ENCODE measurements at places on chromosomes 5 and 9.

GRCh38 chr9:98540476-98540875 is 168.3 kb downstream of the GABBR2 start:
- no peak for DNase-seq

DNA sequence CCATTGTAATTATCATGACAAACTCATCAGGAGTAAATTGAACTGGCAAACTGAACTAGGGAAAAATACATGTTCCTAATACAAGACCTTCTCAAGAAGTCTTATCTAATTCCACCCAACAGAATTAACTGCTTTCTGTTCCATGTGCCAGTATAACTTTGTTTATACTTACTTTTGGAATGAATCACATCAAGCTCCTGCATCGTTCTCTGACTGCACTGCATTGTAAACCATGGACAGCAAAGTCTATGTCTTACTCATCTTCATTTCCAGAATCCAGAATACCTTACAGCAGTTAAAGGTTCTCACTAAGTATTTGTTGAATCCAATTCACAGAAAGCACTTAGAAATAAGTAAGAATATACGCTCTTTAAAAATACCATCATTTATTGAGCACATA is 102.8 kb downstream of the PLK2 start:
- DNase-seq = no peak

DNA sequence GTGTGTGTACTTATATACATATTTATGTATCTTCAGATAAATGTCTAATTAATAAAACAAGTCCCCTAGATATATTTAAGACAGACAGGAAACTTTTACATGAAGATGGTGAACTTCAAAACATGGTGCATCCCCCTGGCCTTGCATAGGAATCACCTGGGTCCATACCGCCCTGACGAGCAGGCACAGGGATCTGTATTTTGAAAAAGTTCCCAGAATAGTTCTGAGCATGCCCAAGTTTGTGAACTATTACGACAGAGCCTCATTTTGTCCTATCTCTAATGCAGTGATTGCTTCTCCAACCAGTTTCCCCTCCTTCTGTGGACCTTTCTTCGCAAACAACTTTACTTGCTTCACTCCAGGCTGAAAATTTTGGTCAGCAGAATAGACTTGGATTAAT is 98.1 kb downstream of the APBA1 start:
- DNase-seq = no peak

DNA sequence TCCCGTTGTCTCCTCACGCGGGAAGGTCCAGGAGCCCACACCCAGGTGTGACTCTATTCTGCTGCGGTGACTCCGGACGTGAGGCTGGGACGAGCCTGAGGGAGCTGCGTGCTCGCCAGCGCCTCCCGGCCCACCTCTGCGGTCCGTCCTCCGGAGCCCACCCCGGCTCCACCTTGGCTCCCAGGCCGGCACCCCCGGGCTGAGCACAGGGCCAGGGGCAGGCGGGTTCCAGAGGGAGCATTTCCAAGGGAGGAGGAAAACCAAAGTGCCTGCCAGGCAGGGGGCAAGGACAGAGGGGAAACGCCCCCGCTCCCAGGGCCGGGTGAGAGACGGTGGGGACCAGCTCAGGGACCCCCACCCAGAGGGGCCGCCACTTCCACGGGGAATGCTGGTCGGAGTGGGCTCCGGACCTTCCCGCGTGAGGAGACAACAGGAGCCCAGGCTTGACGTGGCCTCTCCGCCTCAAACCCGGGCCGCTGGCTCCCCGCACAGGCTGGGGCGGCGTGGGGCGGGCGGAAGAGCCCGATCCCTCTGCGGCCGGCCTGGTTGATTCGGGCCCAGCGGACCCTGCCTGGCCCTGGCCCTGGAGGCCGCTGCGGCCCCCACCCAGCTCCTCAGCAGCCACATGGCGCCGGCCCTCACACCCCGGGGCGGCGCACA is 26.0 kb downstream of the IRX4 start:
- no peak for DNase-seq

DNA sequence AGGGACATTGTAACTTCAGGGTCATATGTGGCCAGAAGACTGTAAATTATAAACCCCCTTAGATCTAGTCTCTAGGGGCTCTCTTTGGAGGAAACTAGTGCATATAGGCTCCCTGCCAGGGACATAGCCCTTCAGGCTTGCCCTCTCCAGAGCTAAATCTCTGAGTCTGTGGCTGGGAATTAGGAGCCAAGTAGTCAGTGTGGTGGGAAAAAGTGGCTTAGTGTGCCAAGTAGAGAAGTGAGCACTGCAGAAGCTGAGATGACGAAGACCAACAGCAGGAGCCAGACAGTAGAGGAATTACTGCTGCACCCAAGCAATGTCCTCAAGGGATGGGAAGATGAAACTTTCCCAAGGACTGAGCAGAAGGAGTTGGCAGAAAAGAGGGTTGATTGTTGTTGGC is 71.2 kb downstream of the CWC27 start:
- DNase-seq = no peak

- DNase-seq = peak; percentile 55
Measured at GRCh38 chr9:92728831-92729734, 35.5 kb downstream of the BICD2 start.

DNA sequence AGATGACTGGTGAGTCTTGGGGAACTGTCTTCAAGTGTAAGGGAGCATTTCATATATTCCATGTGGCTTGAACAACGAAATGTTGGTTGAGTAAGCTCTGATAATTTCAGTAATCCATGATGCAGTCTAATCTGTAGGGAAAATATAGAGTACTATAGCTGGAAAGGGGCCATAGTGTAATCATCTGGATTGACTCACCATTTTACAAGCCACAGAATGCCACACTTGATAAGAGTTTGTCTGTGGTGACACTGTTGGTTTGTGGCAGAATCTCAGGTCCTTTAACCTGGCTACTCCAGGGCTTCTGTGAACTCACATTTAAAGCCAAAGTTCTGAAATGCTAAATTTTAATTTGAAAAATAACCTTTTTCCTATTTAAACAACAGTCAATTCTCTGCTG is 16.3 kb upstream of the MAML1 start:
- no peak for DNase-seq

GRCh38 chr5:172508471-172509404 is 54.4 kb upstream of the SH3PXD2B start:
- no peak for DNase-seq

DNA sequence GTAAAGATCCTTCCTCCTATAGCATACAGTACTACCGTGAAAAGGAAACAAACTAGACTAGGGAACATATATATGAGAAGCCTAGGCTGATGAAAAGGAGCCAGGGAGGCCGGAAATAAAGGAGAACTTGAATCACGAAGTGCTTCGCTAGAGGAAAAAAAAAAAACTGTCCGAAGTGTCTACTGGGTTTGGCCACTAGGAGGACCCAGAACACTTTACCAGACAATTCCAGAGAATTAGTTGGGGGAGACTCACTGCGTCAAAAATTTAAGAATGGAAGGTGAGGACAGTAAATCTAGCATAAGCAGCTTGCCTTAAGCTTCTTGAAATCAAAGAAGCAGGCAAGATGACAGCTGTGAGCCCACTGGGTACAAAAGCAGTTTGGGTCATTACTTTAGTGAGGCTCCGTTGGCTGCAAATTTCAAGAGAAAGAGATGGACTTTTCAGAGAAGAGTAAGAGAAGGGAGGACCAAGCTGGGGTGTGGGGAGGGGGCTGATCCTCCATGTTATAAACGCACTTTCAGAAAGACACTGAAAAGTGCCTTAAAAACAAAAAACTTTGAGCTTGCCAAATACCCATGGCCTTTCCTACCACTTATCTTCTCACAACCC is 47.4 kb downstream of the P4HA2 start:
- peak; percentile 75 for DNase-seq

DNA sequence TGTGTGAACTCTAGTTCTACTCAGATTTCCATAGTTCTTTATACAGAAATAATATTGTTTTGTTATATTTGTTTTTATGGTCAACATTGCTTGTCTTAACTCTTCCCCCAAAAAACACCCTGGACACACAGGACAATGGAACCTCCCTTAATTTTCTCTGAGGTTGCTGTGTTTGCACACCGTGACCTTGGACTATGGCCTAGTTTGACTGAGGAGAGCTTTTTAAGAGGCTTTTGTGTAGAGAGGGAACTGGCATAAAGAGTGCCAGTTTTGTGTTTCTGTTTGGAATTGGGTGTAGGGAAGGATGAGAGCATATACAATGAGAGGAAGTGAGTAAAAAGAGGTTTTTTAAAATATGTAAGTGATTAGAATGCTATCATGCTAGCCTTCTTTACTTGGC is 101.1 kb upstream of the MEF2C start:
- DNase-seq = no peak

DNA sequence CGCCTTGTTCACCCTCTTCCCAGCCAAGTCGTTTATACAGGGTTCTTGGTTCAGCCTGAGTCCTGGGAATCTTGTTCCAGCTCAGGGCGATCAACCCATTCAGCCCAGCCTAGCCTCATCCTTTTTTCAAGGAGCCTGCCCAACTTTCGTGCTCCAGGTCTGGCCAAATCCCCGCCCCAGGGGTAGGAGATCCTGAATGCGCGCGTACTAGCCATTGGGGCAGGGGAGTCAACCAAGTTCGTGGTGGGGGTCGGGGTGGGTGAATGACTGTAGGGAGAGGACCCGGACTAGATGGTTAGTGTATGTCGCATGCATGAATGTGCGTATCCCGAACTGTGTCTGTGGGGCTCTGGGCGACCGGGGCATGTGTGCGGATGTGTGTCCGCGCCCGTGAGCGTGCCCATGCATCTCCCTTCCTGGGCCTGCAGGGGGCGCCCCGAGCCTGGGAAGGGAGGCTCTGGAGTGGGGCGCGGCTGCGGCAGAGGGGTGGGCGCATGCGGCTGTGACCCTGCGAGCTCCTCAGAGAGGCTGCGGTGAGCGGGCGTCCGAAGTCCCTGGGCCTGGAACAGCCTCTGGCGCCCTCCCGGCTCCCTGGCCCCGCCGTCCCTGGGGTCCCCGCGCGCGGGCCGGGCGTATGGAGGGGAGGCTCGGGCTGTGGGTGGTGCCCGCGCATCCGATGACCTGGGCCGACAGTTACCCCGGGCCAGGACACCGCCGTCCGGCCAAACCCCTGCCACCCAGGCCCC is 8.7 kb downstream of the CCL21 start:
- DNase-seq = peak; percentile 93

DNA sequence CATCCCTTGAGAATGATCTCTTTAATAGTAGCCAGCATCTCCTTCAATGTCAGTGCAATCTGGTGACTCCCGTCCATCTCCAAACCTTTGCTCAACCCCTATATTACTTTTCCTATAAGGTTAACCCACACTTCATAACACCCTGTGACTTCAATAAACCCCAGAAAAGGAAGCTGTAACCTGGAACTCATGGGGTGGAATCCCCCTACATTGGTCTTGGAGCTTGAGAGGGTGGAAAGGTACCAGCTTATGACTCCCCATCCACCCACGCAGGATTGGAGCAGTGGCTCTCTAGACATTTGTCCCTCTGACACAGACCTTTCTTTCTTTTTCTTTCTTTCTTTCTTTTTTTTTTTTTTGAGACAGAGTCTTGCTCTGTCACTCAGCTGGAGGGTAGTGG is 54.7 kb upstream of the ZFR start:
- DNase-seq = no peak

GRCh38 chr9:134344068-134344799 is 18.0 kb downstream of the RXRA start:
- peak; percentile 58 for DNase-seq

GRCh38 chr5:108578791-108579190 is 168.9 kb upstream of the FER start:
- no peak for DNase-seq

DNA sequence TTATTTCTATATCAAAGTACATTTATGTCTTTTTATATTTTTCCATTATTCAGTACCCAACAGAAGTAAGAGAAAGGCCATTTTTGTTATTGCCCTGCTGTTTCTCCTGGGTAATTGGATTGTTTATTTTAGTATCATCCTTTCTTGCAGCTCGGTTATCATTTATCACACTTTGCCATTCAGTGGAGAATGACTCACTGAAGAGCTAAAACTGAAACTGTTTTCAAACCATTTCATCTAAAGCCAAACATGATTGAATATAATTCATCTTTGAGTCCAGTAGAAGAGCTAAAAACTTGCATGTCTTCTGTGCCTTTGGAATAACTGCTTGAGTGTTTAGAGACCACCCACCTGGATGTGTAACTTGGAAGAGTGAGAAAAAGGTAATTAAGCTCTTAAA is 139.5 kb upstream of the PRDM9 start:
- DNase-seq = no peak

DNA sequence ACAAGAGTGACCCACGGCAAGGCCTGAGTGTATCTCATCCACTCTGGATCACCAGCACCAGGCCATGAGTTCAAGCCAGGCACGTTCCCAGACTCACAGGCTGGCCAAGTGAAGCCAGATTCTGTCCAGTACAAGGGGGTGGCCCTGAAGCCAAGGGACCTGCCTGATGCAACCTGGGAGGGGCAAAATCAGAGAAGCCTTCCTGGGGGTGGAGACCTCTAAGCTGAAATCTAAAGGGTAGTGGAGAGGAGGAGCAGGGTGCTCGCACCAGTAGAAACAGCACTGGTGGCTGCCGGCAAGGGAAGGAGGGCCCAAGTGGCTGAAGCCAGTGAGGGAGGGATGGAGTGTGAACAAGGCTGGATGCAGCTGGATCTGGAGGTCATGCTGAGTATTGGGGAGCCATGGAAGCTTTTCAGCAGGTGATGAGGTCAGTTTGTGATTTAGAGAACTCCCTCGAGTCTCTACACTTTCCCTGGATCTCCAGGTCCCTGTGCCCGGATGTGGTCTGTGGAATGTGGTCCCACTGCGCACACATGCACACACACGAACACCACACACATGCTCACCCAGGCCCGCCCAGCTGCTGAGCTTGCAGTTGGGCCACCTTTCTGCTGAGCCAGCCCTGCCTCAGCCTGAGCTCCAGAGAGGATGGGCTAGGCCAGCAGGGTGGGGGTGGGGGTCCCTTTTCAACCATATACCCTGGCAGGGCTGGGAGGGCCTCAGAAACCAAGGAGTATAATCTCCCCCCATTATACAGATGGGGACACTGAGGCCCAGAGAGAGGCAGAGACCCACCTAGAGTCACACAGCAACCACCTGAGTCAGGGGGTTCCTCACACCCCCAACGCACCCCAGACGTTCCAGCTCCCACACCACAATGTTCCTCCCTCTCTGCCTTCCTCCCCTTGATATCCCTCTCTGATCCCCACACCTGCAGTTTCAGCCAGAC is 1.6 kb downstream of the PIP5KL1 start:
- no peak for DNase-seq

GRCh38 chr9:38771593-38771992 is 51.7 kb upstream of the FAM240B start:
- DNase-seq = no peak

DNA sequence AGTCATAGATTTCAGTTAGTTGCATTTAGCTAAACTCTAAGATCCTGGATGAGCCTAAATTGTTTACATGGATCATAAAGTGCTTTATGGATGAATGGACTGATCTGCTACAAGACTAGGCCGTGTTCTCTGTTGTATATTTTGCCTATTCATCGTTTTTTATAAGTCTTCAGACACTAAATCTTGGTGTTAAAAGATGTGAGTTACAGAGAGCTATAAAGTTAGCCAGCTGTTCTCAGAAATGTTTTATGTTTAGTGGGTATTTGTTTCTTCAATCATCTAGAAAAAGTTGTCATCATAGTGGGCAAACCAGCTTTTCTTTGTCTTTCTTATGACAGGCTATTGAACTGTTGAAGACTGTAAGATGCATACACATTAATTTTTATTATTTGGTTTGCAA is 585.8 kb upstream of the SEMA6A start:
- DNase-seq = no peak

- DNase-seq = no peak
Measured at GRCh38 chr5:136409000-136409399, 43.7 kb upstream of the TRPC7 start.
